ENCODE measurements at places on chromosomes 3 and 15.
A peak's percentile ranks its signal among the peaks of the same experiment; 100 is the strongest.

DNA sequence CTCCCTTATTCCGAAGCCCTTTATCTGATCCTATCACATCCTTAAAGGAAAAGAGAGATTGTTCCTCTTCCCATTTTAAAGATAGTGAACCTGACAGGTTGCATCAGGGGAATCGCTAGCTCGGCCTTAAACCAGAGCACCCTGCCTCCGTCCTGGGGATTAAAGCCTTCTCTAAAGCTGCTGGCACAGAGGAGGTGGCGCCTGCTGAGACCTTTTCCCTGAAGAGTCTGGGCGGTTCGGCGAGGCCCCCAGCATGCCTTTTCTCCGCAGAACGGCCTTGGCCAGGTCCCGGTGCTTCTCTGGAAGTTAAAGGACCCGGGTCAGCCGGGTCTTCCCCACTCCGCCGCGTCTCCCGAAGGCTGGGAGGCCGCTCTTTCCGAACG, 593 bp downstream of the FAM219B start:
- peak; percentile 34 for DNase-seq

GRCh38 chr3:101243285-101244211, 76.8 kb downstream of the IMPG2 start:
- no peak for DNase-seq

DNA sequence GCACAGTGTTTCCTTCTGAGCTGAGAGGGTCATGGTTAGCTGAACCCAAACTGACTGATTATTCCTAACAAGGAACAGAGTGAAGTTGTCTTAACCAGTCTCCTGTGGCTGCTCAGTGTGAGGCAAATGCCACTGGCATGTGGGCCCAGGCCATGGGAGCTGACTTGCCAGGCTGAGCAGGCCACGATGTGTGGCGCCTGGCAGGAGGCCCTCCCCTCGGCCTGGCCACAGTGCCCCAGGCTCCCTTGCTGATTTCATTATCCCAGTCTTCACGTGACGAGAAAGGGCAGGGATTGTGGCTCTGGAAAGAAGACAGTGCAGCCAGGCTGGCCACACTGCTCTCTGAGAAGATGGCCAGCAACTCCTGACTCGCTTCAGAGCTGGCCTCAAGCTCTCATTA, 58.8 kb downstream of the SLCO2A1 start:
- no peak for DNase-seq

DNA sequence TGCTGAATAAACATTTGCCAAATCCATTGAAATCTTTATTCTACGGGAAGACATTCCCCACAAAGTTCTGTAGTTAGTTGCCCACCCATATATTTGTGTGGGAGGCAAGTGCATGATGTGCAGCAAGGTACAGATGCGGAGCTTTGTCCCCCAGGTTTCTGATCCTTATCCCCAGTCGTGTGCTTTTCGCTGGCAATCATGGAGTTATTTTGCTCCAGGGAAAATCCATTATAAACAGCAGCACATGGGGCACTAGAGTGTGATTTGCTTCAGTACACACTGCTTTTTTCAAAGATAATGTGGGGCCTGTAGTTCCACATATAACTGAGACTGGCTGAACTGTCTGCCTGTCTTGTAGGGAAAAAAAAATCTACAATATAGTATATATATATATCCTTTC, 132.1 kb downstream of the FEZF2 start:
- no peak for DNase-seq

- no peak for DNase-seq
Observed at GRCh38 chr3:195066441-195066841, 204.5 kb downstream of the XXYLT1 start.

- no peak for DNase-seq
Observed at GRCh38 chr15:67911727-67912126, 71.9 kb upstream of the RNU6-1 start.

DNA sequence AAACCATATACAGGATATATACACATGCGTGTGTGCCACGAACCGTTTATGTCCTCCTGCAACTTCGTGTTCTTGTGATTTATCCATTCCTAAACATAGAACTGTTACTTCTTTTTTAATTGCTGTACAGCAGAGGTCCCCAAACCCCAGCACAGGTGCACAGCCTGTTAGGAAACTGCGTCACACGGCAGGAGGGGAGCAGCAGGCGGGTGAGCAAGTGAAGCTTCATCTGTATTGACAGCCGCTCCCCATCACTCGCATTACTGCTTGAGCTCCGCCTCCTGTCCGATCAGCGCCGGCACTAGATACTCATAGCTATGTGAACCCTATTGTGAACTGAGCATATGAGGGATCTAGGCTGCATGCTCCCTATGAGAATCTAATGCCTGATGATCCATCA, 34.9 kb upstream of the NRROS start:
- DNase-seq = peak; percentile 47

DNA sequence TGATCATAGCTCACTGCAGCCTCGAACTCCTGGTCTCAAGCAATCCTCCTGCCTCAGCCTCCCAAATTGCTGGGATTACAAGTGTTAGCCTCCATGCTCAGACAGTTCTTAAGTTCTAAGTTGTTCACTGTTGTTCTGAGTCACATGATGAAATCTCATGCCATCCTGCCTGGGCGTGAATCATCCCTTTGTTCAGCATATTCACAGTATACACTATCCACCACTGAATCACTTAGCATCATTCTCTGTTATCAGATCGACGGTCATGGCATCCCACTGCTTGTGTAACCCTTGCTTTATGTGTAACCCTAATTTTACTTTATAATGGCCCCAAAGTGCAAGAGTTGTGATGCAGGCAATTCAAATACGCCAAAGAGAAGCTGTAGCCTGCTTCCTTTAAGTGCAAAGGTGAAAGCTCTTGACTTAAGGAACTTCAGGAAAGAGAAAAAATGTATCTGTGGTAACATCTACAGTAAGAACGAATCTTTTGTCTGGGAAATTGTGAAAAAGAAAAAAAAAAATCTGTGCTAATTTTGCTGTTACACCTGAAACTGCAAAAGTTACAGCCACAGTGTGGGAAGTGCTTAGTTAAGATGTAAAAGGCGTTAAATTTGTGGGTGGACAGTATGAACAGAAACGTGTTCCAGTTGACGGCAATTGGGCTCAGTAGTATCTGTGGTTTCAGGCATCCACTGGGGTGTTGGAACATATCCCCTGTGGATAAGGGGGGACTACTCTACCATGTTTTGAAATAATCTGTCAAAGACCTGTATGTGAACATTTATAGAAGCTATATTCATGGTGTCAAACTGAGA, 80.6 kb downstream of the PCOLCE2 start:
- DNase-seq = no peak
